Prostate gland (tissue), 2 donors: ENCODE measurements at places on chromosomes 11 and 22. TPM values are rescaled to one million over a fixed set of nuclear protein-coding genes. Genes with fewer than 3 reads are reported as not detected.

- H3K4me3 ChIP-seq = no peak overlapping the region
- no peak overlapping the region for H3K27ac ChIP-seq
- H3K27me3 ChIP-seq = no peaks in the 10 kb centered on the region
Observed at GRCh38 chr11:9280655-9281301, 15.6 kb upstream of the DENND5A start.

The MCHR1 gene
- 0.45 TPM for total RNA-seq

GRCh38 chr11:102654761-102655160, 29.6 kb upstream of the MMP20 start:
- no peaks in the 10 kb centered on the region for H3K27me3 ChIP-seq
- H3K4me3 ChIP-seq = no peak overlapping the region
- no peaks in the 10 kb centered on the region for H3K4me1 ChIP-seq
- no peaks in the 10 kb centered on the region for H3K36me3 ChIP-seq
- DNase-seq = no peak

DNA sequence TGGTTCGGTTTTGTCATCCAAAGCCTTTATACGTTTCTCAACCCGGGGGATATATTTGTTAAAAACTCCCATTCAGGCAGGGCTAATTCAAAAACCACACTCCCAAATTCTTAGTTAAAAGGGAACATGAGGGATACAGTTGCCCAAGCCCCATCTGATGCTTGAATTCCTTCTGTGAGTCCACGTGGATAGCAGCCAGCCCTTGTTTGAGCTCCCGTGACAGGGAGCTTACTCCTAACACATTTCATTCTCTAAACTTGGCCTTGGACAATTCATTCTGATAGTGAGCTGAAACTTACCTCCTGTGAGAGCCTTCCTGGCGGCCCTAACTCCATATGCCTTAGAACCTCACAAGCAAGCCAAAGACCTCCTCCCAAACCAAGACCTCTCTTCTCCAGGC, 357.5 kb downstream of the TENM4 start:
- H3K4me3 ChIP-seq = no peak overlapping the region
- H3K27ac ChIP-seq = no peak overlapping the region
- DNase-seq = no peak
- no peaks in the 10 kb centered on the region for H3K36me3 ChIP-seq

The MAPK8IP2 gene
- total RNA-seq = 23.6 TPM

The CLP1 gene
- 9.3 TPM for total RNA-seq

The OR2AG2 gene
- 0.55 TPM for total RNA-seq

GRCh38 chr11:58685973-58686722, 45.6 kb downstream of the GLYAT start:
- H3K4me1 ChIP-seq = no peaks in the 10 kb centered on the region
- no peak overlapping the region for H3K4me3 ChIP-seq
- no peaks in the 10 kb centered on the region for H3K27me3 ChIP-seq
- no peaks in the 10 kb centered on the region for H3K36me3 ChIP-seq
- H3K27ac ChIP-seq = no peak overlapping the region

DNA sequence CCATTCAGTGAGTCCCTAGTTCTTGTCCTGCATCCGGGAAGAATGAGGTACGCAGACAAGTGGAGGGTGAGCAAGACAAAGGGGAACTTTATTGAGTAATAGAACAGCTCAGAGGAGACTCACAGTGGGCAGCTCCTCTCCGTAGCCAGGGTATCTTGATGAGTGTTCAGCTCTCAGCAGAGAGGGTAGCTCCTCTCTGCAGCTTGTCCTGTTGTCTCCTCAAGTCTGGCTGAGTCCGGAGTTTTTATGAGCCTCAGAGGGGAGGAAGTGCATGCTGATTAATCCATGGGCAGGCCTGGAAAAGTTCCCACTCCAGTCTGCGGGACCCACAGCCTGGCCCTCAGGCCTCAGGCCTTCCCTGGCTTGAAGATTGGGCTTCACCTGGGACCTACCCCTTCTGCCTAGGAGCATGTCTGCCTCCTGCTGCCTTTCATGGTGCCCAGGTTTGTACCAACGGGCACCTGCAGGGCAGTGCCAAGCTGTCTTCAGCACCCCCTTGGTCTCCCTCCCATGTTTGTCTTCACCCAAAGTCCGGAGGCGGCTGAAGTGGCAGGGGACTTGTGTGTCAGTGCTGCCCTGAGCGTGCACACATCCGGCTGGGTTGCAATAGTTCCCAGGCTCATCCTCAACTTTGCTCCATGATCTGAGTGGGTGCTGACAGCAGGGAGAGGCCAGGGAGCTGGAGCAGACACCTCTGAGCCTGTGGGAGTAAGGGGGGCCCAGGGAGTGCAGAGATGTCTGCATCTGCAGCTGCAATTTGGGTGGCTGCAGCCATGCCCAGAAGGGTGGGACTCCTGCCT, 134.2 kb downstream of the LDLRAD3 start:
- no peaks in the 10 kb centered on the region for H3K27me3 ChIP-seq
- no peak overlapping the region for H3K27ac ChIP-seq
- H3K4me3 ChIP-seq = no peak overlapping the region

The CRACR2B gene
- total RNA-seq = 83.0 TPM

DNA sequence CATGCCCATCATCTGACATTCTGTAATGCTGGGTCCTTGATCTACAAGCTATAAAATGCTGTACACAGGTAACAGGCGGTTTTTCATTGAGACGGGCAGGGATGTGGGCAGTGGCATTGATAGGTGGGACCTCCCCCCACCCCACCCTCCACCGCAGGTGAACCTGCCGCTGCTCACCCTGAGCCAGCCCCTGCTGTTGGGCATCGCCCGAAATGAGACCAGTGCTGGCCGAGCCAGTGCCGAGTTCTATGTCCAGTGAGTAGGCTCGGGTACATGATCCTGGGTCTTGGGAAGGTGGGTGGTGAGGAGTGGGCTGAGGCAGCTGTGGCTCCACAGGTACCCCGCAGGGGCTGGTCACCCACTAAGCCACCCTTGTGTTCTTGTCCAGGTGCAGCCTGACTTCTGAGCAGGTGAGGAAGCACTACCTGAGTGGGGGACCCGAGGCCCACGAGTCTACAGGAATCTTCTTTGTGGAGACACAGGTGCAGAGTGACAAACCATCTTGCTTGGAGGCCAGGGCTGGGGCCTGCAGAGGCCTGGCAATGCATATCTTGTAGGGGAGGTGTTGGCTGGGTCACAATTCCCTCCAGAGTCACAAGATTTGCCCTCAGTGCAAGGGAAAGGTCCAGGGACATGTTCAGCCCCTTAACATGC, 1.1 kb upstream of the DNAJC4 start:
- H3K36me3 ChIP-seq = no peaks in the 10 kb centered on the region
- peaks cover 26% of the 10 kb centered on the region for H3K4me1 ChIP-seq
- no peak overlapping the region for H3K4me3 ChIP-seq
- no peak for DNase-seq

- peaks cover 61% of the 10 kb centered on the region for H3K4me1 ChIP-seq
- DNase-seq = no peak
- H3K27ac ChIP-seq = peak overlapping the region; percentile 80
- no peak overlapping the region for H3K4me3 ChIP-seq
- no peaks in the 10 kb centered on the region for H3K27me3 ChIP-seq
Observed at GRCh38 chr11:2382936-2383851, 6.1 kb downstream of the CD81 start.

The ADM gene
- 33.7 TPM for total RNA-seq

DNA sequence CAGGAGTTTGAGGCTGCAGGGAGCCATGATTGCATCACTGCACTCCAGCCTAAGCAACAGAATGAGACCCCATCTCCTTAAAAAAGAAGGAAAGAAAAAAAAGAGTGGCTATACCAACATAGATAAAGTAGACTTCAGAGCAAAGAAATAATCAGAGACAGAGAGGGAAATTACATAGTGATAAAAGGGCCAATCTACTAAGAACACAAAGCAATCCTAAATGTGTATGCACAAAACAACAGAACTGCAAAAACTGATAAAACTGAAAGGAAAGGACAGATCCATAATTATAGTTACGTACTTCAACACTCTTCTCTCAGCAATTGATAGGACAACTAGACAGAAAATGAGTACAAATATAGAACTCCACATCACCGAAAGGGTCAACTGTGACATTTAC, 17.8 kb upstream of the OR2AT4 start:
- DNase-seq = no peak
- no peak overlapping the region for H3K4me3 ChIP-seq
- H3K27me3 ChIP-seq = no peaks in the 10 kb centered on the region
- no peaks in the 10 kb centered on the region for H3K36me3 ChIP-seq
- no peaks in the 10 kb centered on the region for H3K4me1 ChIP-seq

The MS4A7 gene
- 7.6 TPM for total RNA-seq

The CATSPER1 gene
- total RNA-seq = not detected
